K562 (cell line): ENCODE measurements at places on chromosomes 4 and X. TPM values are rescaled to one million over a fixed set of nuclear protein-coding genes. Genes with fewer than 3 reads are reported as not detected.

GRCh38 chrX:27391623-27392022 lies 71.5 kb downstream of the PPP4R3C start:
- DNase-seq = no peak

GRCh38 chr4:30939069-30939468 lies 218.9 kb downstream of the PCDH7 start:
- DNase-seq = no peak

DNA sequence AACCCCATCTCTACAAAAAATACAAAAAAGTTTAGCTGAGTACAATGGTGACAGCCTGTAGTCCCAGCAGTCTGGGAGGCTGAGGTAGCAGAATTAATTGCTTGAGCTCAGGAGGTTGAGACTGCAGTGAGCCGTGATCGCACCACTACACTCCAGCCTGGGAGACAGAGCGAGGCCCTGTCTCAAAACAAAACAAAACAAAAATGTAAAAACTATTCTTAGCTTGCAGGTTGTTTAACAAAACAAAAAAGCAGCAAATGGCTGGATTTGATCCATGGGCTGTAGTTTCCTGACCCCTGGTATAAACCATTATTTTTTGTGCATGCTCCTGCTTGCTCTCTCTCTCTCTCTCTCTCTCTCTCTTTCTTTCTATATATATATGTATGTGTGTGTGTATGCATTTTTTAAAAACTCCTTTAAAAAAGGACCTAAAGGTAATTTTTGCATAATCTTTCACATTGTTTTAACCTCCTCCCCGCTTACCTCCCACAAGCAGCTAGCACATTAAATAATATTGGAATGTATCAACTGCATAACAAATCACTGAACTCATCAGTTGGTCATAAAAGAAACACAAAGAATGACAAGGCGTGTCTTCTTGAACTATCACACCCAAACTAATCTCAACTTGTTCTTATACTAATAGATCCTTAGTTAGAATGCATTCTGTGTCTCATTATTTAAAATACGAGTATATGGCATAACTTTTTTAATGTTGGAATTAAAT lies 4.8 kb downstream of the AREG start:
- DNase-seq = no peak

DNA sequence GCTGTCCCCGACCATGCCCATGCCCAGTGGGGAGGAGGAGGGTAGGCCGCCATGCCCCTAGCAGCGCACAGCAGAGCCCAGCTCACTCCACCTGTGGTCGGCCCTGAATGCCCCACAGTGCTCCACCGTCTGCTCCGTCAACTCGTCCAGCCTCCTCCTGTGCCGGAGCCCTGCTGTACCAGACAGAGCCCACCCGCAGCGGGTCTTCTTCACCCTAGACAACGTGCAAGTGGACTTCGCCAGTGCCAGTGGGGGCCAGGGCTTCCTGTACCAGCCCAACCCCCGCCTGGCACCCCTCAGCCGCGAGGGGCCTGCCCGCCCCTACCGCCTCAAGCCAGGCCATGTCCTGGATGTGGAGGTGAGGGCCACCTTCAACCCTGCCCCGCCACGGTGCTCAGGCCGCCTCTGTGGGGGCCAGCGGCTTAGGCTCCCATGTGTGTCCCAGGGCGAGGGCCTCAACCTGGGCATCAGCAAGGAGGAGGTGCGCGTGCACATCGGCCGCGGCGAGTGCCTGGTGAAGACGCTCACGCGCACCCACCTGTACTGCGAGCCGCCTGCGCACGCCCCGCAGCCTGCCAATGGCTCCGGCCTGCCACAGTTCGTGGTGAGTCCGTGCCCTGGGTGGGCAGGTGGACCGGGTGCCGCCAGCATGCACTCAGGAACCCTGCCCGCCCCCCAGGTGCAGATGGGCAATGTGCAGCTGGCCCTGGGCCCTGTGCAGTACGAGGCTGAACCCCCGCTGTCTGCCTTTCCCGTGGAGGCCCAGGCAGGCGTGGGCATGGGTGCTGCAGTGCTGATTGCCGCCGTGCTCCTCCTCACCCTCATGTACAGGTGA lies 6.9 kb upstream of the SRPK3 start:
- no peak for DNase-seq

GRCh38 chrX:11423362-11423818 lies 130.2 kb downstream of the AMELX start:
- DNase-seq = peak; percentile 34

DNA sequence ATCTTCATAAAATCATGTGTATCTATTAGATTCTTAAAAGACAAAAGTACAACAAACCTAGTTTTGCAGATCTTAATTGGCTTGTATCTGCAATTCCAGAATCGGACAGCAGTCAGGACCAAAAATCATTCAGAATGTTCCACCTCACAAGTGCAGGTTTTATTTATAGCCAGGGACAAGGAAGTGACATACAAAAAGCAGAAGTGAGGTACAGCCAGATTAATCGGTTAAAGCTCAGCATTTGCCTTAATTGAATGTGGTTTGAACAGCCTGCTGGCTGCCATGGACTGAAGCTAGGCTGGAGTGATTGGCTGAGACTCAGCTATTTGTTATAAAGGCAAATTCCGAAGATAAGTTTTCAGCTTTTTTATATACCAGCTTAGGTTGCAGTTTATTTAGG lies 932.6 kb downstream of the C4orf33 start:
- DNase-seq = no peak

DNA sequence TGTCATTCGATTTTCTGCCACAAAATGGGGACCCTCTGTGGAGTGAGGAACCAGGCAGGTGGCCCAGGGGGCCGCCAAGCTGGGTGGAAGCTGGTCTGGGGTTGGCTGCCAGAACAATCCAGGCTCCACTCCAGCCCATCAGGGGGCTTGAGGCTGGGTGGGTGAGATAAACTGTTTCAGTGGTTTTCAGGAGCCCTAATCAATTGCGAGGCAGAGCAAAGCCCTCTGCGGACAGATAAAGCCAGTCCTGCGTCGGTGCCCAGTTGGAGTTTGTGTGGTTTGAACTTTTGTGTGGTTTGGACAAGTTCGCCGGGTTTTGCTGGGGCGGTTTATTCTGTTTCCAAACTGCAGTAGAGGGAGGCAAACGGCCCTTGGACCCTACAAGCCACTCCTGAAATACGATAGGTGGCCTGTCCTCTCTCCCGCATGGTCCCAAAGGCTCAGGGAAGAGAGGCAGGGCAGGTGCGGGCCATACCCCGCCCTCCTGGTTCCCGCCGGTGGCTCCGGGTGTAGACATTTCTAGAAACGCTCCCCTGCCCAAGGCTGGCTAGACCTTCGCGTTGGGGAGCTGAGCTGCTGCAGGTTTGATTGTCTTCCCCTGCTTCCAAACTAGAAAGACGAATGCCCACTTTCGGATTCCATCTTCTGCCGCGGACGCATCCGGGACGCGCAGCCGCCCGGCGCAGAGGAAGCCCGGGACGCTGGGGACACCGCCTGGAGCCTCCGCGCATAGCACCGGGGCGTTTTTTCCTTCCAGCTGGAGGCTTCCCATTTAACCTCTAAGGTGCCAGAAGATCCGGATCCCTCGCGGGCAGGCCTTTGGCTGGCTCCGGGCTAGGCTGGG lies 169.0 kb upstream of the BCOR start:
- DNase-seq = peak; percentile 68

GRCh38 chr4:101309925-101310324 lies 37.4 kb downstream of the PPP3CA start:
- DNase-seq = no peak

DNA sequence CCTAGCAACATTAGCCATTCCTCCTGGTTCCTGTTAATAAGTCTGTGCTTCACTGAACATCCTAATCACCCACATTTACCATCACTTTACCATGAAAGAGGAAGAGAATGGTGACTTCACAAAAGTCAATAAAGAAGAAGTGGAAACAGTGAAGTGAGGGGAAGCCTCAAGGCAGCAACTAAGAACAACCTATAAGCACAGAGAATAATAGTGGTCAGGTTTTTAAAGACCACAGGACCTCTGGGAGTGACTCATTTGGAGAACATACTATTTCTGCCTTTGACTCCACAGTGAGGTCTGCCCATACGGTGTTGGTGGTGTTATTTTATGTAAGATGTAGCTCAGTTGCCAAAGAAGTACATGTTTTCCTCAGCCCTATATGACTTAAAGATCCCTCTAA lies 86.0 kb upstream of the TET2 start:
- no peak for DNase-seq

DNA sequence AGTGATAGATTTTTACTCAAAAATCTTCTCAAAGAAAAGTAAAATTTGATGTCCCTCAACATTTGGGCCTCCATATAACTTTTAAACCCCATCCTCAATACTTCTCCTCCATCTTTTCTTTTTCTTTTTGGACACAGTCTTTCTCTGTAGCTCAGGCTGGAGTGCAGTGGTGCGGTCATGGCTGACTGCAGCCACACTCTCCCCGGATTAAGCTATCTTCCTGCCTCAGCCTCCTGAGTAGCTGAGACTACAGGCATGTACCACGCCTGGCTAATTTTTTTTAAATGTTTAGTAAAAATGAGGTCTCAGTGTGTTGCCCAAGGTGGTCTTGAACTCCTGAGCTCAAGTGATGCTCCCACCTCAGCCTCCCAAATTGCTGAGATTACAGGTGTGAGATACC lies 33.1 kb downstream of the KDM6A start:
- DNase-seq = no peak

GRCh38 chr4:38985410-38986100 lies 46.7 kb downstream of the TMEM156 start:
- DNase-seq = no peak

GRCh38 chr4:1249731-1250526 lies 999 bp upstream of the CTBP1 start:
- DNase-seq = peak; percentile 59

DNA sequence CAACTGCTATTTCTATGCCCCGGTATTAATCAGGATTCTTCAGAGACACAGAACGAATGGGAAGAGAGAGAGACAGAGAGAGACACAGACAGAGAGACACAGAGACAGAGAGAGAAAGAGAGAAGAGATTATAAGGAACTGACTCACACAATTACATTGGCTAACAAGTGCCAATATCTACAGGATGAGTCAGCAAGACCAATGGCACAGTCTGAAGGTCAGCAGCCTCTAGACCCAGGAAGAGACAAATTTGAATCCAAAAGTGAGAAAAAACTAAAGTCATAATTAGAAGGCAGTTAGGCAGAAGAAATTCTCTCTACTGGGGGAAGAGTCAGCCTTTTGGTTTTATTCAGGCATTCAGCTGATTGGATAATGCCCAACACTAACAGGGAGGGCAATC lies 187.3 kb downstream of the MAB21L2 start:
- DNase-seq = peak; percentile 16

DNA sequence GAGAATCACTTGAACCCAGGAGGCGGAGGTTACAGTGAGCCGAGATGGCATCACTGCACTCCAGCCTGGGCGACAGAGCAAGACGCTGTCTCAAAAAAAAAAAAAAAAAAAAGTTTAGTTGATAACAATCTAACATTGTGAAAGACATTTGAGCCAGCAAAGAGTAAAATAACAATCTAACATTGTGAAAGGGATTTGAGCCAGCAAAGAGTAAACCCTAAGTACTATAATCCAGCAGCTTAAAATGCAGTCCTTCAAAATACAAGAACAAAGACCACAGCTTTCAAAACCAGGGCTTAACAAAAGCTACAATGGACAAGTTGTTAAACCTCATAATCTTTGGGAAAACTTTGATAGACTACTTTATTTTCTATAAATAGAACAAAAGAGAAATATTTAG lies 16.9 kb downstream of the MFAP3L start:
- DNase-seq = no peak

DNA sequence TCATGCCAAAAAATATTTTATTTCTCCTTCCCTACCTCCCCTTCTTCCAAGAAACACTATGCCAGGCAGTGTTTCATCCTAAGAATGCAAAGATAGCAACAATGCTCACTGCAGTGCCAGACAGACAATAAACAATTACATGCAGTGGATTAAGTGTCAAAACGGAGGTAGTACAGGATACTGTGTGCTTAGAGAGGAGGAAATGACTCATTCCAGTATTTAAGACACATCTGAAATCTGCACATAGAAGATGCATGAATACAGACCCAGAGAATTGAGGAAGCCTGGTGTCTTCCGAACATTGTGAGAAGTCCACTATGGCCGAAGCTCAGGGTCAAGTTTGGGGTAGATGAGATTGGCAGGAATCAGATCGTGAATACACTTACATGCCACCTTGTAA lies 326.4 kb downstream of the PPP3CA start:
- DNase-seq = no peak

- DNase-seq = no peak
These were observed 687.0 kb upstream of the EPHA5 start for GRCh38 chr4:66357316-66357715.

- no peak for DNase-seq
These were observed 24.5 kb downstream of the TMSB4X start for GRCh38 chrX:12999422-12999821.

- peak; percentile 51 for DNase-seq
These were observed 18.2 kb upstream of the ABLIM2 start for GRCh38 chr4:8176547-8177399.

DNA sequence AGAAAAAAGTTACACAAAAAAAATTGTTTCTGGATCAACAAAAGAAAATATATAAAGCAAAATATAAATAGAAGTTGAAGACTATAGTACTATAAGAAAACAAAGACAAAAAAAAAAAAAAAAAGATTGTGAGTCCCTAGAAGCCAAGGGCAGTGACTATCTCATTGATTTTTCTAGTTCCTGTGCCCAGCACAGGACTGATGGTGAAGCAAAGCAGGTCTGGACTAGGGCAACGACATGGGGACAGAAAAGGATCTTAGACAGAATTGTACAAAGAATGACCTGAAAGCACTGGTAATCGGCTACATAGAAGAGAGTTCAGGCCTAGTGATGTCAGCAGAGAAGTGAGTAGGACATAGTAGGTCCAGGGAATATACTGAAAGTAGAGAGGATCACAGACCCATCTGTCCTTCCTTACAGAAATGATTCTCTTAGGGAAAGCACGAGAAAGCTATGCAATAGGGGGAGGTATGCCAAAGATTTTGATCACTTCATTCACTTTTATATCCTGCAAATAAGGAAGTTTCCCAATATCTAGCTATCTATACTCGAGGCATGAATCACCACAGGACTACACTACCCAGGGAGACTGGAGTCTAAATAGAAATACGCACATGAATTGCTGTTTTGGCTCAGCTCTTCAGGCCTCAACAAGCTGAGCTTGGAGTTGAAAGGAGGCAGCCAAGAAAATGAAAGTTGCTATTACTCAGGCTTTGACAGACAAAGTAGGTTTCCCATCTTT lies 230.9 kb upstream of the GPC4 start:
- DNase-seq = no peak

DNA sequence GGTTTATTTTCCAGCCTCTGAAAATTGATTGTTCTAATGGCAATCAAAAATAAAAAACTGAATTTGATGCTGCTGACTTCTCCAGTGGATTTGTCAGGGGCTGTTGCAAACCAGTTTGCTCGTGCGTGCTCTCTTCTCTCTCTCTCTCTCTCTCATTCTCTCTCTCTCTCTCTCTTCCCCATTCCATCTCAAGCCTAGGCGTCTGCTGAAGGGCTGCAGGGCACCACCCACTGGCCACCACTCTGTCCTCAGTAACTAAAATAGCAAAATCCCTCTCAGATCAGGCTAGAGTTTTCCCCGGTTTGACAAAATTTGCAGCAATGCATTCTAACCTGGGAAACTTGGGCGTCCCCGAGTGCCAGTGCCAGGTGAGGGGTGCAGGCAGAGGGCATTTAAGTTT lies 19.4 kb downstream of the NKX6-1 start:
- no peak for DNase-seq

Gene C4orf50
- polyA plus RNA-seq = not detected in 2 replicates

Gene TMPRSS11E
- polyA plus RNA-seq = not detected in 2 replicates

Gene TMEM184C
- 8.0 and 10.5 TPM in 2 replicates for polyA plus RNA-seq
